ENCODE measurements at places on chromosomes 3 and 15.

- no peak for DNase-seq
Observed at GRCh38 chr3:81513591-81513990, 247.9 kb downstream of the GBE1 start.

DNA sequence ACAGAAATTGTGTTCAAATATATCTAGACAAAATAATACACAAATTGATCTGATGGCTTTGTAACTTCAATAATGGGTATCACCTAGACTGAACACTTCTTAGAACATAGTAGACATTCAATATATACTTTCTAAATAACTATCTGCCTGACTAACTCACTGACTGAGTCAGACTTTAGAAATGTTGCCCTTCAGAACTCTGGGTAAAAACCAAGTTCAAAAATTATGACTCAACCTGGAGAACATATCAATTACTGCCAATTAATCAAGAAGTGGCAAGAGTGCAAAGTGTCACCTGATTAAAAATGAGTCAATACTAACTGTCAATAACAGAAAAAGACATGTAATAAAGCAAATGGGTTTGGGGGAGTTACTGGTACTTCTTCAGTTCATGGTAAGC is 144.6 kb upstream of the TMCO5A start:
- no peak for DNase-seq

DNA sequence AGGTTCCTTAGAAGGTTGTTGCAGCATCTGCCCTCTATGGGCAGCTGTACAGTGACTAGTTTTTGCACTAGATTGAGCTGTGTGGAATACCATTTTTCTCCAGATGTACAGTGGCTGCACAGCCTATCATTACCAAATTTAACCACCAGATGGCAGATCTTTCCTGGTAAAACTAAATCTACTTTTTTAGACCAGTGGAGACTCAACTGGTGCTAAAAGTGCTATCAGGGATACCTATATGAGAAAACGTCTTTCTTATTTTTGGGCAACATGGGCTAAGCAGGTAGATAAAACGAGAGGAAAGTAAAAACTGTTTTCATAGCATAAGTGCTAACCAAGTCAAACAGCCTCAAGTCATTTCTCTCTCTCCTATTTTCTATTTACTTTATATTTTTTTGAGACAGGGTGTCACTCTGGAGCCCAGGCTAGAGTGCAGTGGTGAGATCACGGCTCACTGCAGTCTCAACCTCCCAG is 21.2 kb downstream of the IGSF10 start:
- no peak for DNase-seq

DNA sequence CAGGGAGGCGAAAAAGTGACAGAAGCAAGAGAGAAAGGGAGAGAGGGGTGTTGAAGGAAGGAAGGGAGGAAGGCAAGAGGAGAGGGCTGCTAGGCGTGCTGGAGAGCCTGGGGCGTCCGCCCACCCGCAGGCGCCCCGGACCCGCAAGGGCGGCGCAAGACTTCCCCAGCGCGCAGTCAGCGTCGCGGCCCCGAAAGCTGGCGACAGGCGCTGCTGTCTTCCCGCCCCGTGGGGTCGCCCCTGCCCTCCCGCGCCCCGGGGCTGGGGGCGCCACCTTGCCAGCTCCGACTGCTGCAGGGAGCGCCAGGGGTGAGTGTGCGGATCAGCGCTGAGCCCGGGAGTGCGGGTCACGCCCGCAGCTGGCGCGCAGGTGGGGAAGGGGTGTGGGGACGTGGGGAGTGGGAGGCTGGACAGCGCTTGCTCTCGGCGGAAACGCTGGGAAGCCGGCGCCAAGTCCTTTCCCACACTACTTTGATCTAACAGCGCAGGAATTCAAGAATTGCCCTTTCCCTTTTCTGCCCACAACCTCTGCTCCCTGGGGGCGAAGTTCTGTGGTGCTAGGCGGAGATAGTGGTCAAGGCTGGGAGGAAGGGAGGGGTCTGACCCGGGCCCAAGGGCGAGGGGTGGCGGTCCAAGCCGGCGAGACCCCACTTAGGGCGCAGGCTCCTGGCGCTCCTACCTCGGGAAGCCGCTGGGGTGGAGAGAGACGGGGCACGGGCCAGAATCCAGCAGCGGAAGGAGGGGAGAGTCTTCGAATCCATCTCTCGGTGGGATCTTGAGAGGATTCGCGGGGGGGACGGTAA is 266.1 kb downstream of the CGGBP1 start:
- DNase-seq: no peak

Measured in activated naive CD8-positive, alpha-beta T cell treated with anti-CD3 and anti-CD28 coated beads, Interleukin-2, amount 50 U/mL, for 16 hours (primary cell).